Endodermal cell (in vitro differentiated cells): ENCODE measurements at places on chromosomes 11 and 22.
A peak's percentile ranks its signal among the peaks of the same experiment; 100 is the strongest.

DNA sequence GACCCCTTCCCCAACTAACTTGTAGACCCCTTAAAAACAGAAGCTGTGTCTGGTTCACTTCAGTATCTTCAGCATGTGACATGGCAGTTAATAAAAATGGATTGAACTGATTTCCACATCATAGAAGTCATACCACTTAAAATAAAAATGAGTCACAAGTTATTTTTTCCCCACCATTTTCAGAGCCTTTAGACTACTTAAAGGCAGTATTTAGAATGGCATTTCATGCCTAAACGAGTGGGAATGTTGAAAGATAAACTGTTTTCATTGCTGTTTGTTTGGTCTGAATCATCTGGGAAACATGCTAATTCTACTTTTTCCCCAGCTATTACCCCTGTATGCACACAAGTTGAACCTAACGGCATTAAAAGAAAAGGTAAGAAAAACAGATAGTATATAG lies 324.0 kb downstream of the RAB38 start:
- no peaks in the 10 kb centered on the region for H3K27me3 ChIP-seq
- H3K27ac ChIP-seq = no peak overlapping the region
- H3K36me3 ChIP-seq = no peaks in the 10 kb centered on the region

DNA sequence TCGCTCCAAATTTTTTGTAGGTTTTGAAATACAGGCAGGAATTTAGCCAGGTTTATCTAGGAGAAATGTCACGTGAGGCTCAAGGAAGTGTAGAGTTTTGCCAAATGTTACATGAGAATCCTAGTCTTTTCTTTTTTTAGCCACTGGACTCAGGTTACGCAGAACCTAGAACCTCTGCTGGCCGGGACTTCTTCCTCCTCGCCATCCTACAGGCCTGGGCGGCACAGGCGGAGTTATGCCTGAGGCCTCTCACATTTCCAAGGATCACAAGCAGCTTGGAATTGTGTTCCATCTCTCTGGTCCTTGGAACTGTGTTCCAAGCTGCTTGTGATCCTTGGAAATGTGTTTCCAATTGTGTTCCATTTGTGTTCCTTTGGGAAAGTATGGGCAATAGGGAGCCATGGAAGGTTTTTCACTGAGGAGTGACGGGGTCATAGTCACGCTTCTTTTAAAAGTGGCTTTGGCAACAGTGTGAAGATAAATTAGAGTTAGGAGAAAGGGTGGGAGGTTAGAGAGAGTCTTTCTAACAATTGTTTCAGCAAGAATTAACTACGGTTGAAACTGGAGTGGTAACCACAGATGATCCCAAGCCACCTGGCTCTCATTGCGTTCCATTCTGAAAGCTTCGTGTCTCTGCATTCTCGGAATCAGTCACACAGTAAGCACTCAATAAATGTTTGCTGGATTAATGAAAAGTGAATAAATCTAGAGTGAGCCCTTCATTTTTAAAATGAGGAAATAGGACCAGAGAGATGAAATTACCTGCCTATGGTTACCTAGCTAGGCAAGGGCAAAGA lies 12.5 kb upstream of the POU2AF1 start:
- H3K4me3 ChIP-seq = no peak overlapping the region
- no peak for DNase-seq
- H3K36me3 ChIP-seq = no peaks in the 10 kb centered on the region
- no peaks in the 10 kb centered on the region for H3K4me1 ChIP-seq
- H3K27me3 ChIP-seq = no peaks in the 10 kb centered on the region

- no peaks in the 10 kb centered on the region for H3K4me1 ChIP-seq
- no peak overlapping the region for H3K27ac ChIP-seq
- peaks cover 79% of the 10 kb centered on the region for H3K36me3 ChIP-seq
- DNase-seq = no peak
- no peaks in the 10 kb centered on the region for H3K27me3 ChIP-seq
Observed at GRCh38 chr11:68912254-68912653, 8.6 kb downstream of the IGHMBP2 start.

- H3K4me1 ChIP-seq = no peaks in the 10 kb centered on the region
- DNase-seq = peak; percentile 84
- H3K27ac ChIP-seq = no peak overlapping the region
- no peak overlapping the region for H3K4me3 ChIP-seq
- no peaks in the 10 kb centered on the region for H3K36me3 ChIP-seq
- no peaks in the 10 kb centered on the region for H3K27me3 ChIP-seq
Observed at GRCh38 chr11:110376711-110377324, 52.9 kb upstream of the FDX1 start.

GRCh38 chr11:84146826-84147225 lies 860.7 kb upstream of the CCDC90B start:
- no peak for DNase-seq
- no peak overlapping the region for H3K27ac ChIP-seq
- no peaks in the 10 kb centered on the region for H3K36me3 ChIP-seq
- peaks cover 11% of the 10 kb centered on the region for H3K4me1 ChIP-seq
- no peaks in the 10 kb centered on the region for H3K27me3 ChIP-seq

DNA sequence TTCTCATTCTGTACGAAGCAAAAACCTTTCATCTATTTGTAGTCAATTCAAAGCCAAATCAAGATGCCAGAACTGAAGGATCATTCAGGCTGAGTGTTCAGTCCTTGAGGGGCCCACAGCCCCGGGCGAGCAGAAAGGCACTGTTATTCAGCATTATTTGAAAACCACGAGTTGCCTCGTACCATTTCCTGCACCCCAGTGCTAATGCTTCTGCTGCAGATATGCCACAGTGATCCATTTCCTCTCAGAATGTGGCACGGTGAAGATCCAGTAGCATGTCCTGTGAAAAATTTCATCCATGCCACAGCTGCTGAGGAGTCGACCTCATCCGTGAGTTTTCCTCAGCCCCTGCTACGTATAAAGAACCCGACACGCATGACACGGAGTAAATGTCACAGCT lies 85.4 kb downstream of the OSBP2 start:
- H3K27me3 ChIP-seq = no peaks in the 10 kb centered on the region
- no peaks in the 10 kb centered on the region for H3K4me1 ChIP-seq
- no peak overlapping the region for H3K4me3 ChIP-seq
- H3K27ac ChIP-seq = no peak overlapping the region
- no peak for DNase-seq
- H3K36me3 ChIP-seq = no peaks in the 10 kb centered on the region

DNA sequence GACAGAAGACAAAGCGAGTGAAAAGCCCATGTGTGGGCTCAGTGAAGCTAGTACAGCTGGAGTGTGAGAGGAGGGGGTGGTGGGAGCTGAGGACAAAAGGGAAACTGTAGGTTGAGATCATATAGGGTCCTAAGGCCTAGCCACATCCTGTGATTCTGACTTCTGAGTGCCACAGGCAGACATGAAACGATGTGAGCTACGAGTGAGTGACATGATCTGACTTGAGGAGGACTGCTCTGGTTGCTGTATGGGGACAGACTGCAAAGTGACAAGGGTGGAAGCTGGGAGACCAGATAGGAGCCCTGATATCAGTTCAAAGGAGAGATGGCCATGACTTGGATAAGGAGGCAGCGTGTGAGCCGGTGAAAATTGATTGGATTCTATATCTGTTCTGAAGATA lies 85.4 kb downstream of the MICAL2 start:
- H3K27me3 ChIP-seq = no peaks in the 10 kb centered on the region
- H3K4me1 ChIP-seq = peaks cover 33% of the 10 kb centered on the region
- no peaks in the 10 kb centered on the region for H3K36me3 ChIP-seq
- H3K27ac ChIP-seq = no peak overlapping the region

GRCh38 chr11:113411536-113411935 lies 24.0 kb downstream of the ANKK1 start:
- no peak for DNase-seq
- no peaks in the 10 kb centered on the region for H3K27me3 ChIP-seq

GRCh38 chr22:34897126-34897525 lies 168.8 kb upstream of the ISX start:
- H3K27ac ChIP-seq = no peak overlapping the region
- DNase-seq = no peak
- H3K4me1 ChIP-seq = peaks cover 5% of the 10 kb centered on the region
- H3K27me3 ChIP-seq = no peaks in the 10 kb centered on the region
- no peak overlapping the region for H3K4me3 ChIP-seq

GRCh38 chr11:19766206-19766605 lies 53.6 kb downstream of the NAV2 start:
- H3K4me3 ChIP-seq = no peak overlapping the region
- H3K27me3 ChIP-seq = peaks cover 4% of the 10 kb centered on the region
- H3K4me1 ChIP-seq = peaks cover 5% of the 10 kb centered on the region

DNA sequence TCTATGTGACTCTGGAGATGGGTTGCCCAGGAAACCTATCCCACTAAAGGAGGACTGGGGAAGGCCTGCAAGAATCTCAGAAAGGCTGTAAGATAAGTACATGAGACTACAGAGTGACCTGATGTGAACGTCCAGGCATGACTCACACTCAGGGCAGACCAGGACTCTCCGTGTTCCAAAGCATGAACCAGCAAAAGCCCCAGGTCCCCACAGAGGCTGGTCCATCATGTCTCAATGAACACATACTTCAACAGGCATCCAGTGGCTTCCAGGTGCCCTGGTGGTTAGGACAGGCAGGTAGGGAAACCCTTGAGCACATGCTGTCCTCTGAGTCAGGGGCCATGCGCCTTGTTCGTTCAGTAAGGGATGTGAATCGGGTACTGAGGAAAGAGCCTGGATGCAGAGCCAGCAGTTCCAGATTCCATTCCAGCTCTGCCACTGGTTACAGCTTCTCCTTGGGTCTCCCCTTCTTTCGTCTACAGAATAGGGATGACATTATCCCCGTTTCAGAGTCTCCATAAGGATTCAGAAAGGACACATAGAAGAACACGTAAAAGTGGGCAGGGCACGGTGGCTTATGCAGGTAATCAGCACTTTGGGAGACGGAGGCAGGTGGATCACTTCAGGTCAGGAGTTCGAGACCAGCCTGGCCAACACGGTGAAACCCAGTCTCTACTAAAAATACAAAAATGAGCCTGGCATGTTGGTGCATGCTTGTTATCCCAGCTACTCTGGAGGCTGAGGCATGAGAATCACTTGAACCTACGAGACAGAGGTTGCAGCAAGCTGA lies 129.0 kb upstream of the TEAD1 start:
- no peak overlapping the region for H3K4me3 ChIP-seq
- H3K27me3 ChIP-seq = peaks cover 5% of the 10 kb centered on the region
- H3K36me3 ChIP-seq = no peaks in the 10 kb centered on the region
- peaks cover 14% of the 10 kb centered on the region for H3K4me1 ChIP-seq

DNA sequence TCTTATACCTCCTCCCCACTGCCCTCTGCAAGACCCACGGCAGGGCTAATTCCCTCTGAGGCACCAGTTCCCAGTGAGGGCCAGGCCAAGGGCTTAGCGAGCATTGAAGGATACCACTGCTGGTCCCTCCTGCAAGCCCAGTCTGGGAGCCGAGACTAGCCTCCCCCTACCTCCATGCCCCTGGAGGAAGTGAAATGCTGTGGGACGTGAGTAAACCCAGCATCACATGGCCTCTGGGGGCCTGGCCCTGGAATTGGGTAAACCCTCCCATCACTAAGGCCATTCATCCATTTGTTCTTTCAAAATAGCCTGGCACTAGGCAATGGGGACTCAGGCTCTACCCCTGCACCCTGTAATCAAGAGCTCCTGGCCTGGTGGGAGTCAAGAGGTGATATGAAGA lies 24.7 kb downstream of the ARAP1 start:
- H3K27me3 ChIP-seq = no peaks in the 10 kb centered on the region
- H3K4me1 ChIP-seq = no peaks in the 10 kb centered on the region

DNA sequence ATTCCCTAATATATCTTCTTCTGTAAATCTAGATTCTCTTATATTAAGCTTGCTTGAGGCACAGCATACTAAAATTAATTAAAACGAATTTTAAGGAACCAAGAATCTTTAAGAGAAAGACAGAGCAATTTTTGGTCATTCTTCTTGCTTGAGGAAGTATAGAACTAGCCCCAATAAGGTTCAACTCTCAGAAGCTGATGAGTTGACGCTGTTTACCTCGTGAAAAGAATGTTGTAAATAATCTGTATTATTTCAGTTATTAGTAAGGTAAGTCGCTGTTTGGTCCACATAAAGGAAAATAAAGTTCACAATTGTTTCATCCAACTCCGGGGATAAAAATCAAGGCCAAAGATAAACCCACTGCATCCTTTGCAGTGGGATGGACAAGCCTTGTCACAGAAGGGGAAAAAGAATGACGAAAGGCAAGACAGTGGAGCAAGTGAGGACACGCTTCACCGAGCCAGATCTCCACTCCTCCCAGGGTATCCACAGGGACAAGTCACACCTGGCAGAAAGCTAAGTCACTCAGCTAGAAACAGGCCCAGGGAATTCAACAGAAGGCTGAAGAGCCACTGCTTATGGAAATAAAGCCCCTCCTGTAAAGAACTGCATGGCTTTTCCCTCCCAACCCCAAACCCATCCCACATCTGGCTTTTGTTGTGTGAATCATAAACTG lies 752 bp downstream of the POU2AF1 start:
- H3K4me1 ChIP-seq = no peaks in the 10 kb centered on the region
- H3K27ac ChIP-seq = no peak overlapping the region
- DNase-seq = no peak
- H3K27me3 ChIP-seq = no peaks in the 10 kb centered on the region

DNA sequence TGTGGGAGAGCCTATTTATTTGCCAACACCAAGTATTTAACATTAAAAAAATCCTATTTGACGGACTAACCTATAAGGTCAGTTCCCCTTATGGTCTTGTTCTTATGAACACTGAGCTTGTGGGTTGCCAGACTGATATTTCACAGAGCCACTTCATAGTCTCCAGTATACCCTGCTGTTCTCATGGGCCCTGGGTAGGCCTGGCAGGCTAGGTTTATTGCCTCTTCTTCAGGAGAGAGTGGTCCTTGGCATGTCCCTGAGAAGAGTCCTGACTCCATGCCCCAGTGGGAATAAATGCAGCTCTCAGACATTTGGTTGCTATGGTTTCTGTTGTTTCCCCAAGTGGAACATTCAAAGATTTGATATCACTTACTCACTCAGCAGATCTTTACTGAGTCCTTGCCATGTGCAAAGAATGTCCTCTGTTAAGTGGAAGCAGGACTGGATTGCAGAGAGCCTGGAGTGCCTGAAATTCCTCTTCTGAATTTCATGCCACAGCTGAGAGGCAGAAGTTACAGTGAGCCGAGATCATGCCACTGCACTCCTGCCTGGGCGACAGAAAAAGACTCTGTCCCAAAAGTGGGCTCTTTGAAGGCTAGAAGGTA lies 15.7 kb downstream of the SLC5A1 start:
- no peaks in the 10 kb centered on the region for H3K36me3 ChIP-seq
- peaks cover 9% of the 10 kb centered on the region for H3K4me1 ChIP-seq
- H3K27me3 ChIP-seq = peaks cover 21% of the 10 kb centered on the region
- no peak overlapping the region for H3K4me3 ChIP-seq
- DNase-seq = no peak

- no peak overlapping the region for H3K27ac ChIP-seq
- peaks cover 4% of the 10 kb centered on the region for H3K4me1 ChIP-seq
- H3K36me3 ChIP-seq = peaks cover 37% of the 10 kb centered on the region
- H3K4me3 ChIP-seq = peak overlapping the region; percentile 93
- H3K27me3 ChIP-seq = no peaks in the 10 kb centered on the region
Observed at GRCh38 chr11:90220391-90220790, 2.5 kb downstream of the CHORDC1 start.

GRCh38 chr11:828506-829175 lies 922 bp downstream of the CRACR2B start:
- H3K4me1 ChIP-seq = peaks cover 18% of the 10 kb centered on the region
- peak; percentile 70 for DNase-seq
- H3K36me3 ChIP-seq = no peaks in the 10 kb centered on the region
- H3K27me3 ChIP-seq = peaks cover 66% of the 10 kb centered on the region
- H3K4me3 ChIP-seq = no peak overlapping the region
- peak overlapping the region; percentile 49 for H3K27ac ChIP-seq
